Stimulated activated CD4-positive, alpha-beta T cell treated with anti-CD3 and anti-CD28 coated beads, TNF-alpha, amount 100 ng/mL, for 24 hours (primary cell): ENCODE measurements at places on chromosomes 2 and 18.

GRCh38 chr18:59197636-59198035 is 22.3 kb upstream of the GRP start:
- no peak for DNase-seq

- no peak for DNase-seq
These were observed 311.7 kb downstream of the EIPR1 start for GRCh38 chr2:3065928-3066327.

DNA sequence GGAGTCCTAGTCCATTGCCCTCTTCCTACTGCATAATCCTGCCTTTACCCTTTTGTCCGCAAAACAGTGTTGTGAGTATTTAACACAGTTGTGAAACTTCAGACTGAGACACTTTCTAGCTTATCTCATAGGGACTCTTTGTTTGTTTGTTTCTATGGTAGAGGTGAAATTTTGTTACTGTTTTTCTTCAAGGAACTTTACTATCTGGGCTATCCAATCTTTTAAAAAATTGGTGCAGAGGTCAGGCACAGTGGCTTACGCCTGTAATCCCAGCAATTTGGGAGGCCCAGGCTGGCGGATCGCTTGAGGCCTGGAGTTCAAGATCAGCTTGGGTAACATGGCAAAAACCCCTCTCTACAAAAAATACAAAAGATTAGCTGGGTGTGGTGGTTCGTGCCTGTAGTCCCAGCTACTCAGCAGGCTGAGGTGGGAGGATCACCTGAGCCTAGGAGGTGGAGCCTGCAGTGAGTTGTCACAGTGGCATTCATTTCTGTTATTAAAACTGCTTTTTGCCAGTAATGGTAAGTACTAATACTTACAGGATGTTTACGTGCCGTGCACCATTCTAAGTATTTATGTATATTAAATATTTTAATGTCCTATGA is 18.8 kb downstream of the GMCL1 start:
- DNase-seq: no peak

GRCh38 chr2:157291018-157291417 is 33.5 kb downstream of the GALNT5 start:
- no peak for DNase-seq

GRCh38 chr18:79457652-79458051 is 61.9 kb downstream of the NFATC1 start:
- DNase-seq: no peak

- DNase-seq: no peak
These were observed 522.2 kb upstream of the CNTNAP5 start for GRCh38 chr2:123502931-123503330.

DNA sequence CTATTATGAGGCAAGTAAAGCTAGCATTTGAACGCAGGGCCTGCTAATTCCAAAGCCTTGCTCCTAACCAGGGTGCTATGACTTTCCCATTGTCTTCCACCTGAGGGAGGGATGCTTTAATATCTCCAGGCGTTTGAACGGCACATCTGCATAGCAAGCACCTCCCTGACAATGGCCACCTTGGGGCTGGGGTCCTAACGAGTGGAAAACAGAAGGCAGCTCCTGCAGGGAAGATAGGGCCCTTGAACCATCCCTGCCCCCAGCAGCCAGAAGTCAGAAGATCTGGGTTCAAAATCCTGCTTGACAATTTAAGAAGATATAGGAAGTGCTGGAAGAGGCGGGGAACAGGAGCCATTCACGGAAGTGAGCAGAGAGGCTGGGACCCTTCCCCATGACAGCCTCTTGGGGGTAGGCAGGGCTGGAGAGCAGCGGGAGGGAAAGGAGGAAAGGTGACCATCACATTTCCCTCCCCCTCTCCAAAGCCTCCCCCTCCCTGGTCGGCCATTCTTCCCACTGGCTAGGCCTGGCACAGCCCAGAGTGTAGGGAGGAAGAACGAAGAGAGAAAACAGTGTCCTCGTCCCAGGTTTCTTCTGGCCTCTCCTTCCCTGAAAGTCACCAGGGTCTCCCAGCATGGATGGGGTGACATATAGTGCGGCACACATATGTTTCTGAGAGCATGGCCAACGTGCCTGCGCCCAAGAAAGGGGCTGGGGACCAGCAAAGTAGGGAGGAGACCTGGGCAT is 73.5 kb downstream of the EMX1 start:
- no peak for DNase-seq

DNA sequence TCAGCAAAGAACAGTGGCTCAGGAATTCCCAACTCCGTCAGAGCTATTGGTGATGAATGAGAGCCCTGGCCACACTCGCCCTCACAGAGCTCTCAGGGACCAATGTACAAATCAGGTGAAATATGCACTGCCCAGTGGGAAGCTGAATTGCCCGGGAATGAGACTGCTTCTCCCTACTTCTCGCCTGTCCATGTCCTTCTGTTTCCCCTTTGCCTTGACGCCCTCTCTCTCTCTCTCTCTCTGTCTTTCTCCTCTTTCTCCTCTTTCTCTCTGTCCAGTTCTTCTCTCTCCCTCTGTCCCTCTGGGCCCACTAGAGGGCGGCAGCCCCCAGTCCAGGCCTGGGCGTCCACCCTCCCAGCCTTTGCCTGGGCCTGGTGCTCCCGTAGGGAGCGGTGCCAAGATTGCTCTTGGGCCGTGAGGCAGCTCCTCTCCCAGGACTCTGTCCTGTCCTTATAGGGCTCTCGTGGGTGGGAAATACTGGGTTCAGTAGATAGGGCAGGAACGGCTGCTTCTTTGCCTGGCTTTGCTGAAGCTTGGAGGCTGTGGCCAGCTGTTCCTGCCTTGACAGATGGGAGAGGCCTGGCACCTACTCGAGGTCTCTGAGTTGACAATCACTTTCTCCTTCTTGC is 28.4 kb upstream of the PUM2 start:
- no peak for DNase-seq

- no peak for DNase-seq
These were observed 44.2 kb upstream of the OTOS start for GRCh38 chr2:240184656-240185055.

- DNase-seq: no peak
These were observed 200.0 kb downstream of the ZNF407 start for GRCh38 chr18:74797577-74798151.

GRCh38 chr18:11500153-11501122 is 109.0 kb upstream of the SLC35G4 start:
- no peak for DNase-seq

- DNase-seq: no peak
These were observed 47.6 kb upstream of the TTC39C start for GRCh38 chr18:23966909-23967308.

- no peak for DNase-seq
These were observed 596.0 kb downstream of the LRP1B start for GRCh38 chr2:141534666-141535362.

DNA sequence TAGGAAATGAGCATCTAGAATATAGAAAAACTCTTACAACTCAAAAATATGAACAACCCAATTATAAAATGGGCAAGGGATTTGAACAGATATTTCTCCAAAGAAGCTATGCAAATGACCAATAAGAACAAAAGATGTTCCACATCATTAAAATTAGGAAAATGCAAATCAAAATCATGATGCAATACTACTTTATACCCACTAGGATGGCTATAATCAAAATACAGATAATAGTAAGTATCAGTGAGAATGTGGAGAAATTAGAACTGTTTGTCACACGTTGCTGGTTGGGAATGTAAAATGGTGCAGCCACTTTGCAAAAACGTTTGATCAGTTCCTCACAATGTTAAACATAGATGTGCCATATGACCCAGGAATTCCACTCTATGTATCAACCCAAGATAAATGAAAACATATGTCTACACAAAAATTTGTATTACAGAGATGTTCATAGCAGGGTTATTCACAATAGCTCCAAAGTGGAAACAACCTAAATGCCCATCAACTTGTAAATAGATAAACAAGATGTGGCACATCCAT is 558.4 kb downstream of the SLC4A3 start:
- no peak for DNase-seq

- no peak for DNase-seq
These were observed 336.6 kb upstream of the MYT1L start for GRCh38 chr2:2667690-2668089.

- no peak for DNase-seq
These were observed 8.4 kb downstream of the POMC start for GRCh38 chr2:25159949-25160348.

DNA sequence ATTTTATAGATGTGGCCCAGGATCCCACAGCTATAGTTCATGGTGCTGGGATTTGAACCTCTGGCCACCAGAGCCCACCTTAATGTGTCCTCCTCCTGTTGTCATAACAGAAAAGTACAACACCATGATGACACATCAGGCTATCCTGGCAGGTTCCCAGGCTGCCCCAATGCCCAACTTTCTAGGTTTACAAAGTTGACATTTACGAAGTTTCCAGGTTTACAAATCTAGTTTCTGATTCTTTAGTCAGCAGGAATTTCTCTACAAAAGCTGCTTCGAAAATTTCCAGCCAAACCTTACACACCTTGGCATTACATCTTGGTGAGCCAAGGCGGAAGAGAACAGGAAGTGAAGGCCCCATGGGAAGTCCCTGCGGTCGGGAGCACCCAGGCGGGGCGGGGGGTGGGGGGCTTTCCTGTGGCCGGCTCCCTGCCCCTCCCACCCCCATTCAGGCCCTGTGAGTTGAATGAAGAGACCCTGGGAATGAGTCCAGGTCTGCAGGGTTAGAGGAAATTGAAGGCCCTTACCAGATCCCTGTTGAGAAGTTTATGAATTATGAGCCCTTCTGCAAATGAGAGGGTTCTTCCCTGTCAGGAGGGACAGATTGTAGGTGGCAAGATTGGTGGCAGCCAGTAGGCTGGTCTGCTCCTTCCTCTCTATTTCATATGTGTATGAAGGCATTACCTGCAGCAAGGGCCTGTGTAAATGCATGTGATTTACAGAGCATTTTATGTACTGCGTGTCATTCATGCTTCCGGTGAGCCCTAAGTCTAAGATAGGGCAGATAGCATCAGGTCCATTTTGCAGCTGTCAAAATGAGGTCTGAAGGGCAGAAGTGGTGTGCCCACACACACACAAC is 11.1 kb upstream of the IL1RN start:
- DNase-seq: no peak

- DNase-seq: no peak
These were observed 437.4 kb downstream of the EPHA4 start for GRCh38 chr2:221134718-221135117.

DNA sequence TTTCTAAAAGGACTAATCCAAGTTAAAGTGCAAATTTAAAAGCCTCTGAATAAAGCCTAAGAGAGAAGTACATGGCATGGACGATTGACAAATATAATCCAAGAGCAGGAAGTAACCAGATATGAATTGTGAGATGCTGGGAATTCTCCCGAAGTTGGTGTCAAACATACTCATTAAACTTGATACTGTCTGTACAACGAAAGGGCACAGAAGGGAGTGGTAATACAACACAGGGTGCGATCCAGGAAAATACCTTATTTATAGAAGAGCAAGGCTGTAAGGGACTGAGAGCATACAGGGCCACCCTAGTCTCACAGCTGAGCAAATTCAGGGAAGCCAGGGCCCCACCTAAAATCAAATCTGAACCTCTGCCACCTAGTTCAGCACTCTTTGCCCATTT is 41.6 kb downstream of the SEMA4F start:
- no peak for DNase-seq

DNA sequence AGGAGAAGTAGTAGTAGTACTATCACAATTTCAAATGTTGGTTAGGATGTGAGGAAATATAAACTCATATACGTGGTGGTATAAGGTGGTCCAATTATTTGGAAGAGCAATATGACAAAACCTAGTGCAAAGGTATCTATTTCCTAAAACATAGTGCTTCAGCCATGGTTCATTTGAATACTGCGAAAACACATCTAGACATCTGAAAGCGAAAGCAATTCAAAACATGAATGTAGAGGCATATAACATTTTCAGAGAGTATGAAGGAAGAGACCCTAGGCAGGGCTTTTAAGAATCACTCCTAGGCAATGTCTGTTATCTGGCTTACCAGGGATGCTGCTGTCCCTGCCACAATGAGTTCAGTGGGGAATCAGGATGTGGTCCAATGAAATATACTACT is 1085.8 kb downstream of the TDRD15 start:
- no peak for DNase-seq

DNA sequence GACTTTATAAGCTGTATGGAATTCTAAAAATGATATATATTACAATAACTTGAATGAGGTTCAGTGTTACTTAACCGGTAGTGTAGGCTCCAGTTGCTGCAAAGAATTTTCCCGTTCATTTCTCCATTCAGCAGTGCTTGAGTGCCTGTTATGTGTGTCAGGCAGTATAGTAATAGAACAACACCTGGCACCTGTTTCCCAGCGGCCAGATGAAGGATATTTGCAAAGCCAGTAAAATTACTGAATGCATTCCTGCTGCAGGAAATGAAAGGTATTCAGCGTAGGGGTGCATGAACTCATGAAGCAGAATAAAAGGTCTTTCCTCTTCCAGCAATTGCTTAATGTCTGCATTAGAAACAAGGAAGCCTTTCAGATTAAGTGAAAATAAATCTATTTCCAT is 18.8 kb downstream of the YPEL5 start:
- DNase-seq: no peak

- DNase-seq: no peak
These were observed 141.9 kb upstream of the RBMS1 start for GRCh38 chr2:160635488-160635887.

- no peak for DNase-seq
These were observed 791.3 kb upstream of the CHAC2 start for GRCh38 chr2:52976143-52976949.

DNA sequence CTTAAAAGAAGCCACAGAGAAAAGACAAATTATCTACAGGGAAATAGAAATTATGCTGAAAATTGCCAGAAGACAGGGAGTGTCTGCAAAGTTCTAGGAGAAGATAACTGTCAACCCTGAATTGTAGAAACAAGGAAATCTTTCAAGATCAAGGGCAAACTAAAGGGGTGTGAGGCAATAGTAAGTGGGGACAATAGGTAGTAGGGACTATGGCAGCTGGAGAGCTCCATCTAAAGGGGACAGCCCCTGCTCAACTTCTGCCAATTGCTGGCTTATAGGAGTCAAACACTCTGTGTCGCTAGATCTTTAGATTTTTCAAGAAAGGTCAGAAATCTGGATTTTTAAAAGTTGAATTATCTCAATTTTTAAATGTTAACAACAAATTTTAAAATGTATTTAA is 10.1 kb upstream of the ST3GAL5 start:
- DNase-seq: no peak
